Mononuclear cell (primary cell): ENCODE measurements at places on chromosomes 7 and 10. TPM values are rescaled to one million over a fixed set of nuclear protein-coding genes. Genes with fewer than 3 reads are reported as not detected.

Gene PLAC9
- not detected for total RNA-seq

Gene ANXA8
- total RNA-seq: 0.31 TPM

Gene TRIM50
- total RNA-seq: not detected

Gene PVRIG
- 13.9 TPM for total RNA-seq

Gene CALML3
- total RNA-seq: not detected

Gene SVOPL
- 0.21 TPM for total RNA-seq

Gene ZNF365
- 1.5 TPM for total RNA-seq

Gene ALKBH4
- 6.5 TPM for total RNA-seq

Gene UPK3BL2
- 15.0 TPM for total RNA-seq

Gene NXPH1
- total RNA-seq: not detected

Gene LRIT1
- total RNA-seq: not detected

Gene HIP1
- total RNA-seq: 4.2 TPM

Gene CREB5
- 17.8 TPM for total RNA-seq

Gene RAPGEF5
- 0.63 TPM for total RNA-seq

Gene NPC1L1
- total RNA-seq: not detected

Gene DIP2C
- total RNA-seq: 1.7 TPM

Gene LEP
- total RNA-seq: not detected

Gene NPSR1
- total RNA-seq: not detected

Gene NPFFR1
- total RNA-seq: under 0.01 TPM

Gene ECHS1
- 13.5 TPM for total RNA-seq

Gene LHPP
- 20.4 TPM for total RNA-seq

Gene DBNL
- 100 TPM for total RNA-seq

Gene PNLIP
- total RNA-seq: not detected

Gene COL28A1
- 0.42 TPM for total RNA-seq

Gene CALHM3
- total RNA-seq: not detected
